ENCODE measurements at places on chromosomes 7 and 10. TPM values are rescaled to one million over a fixed set of nuclear protein-coding genes. Genes with fewer than 3 reads are reported as not detected.

VGF gene
- not detected for total RNA-seq

CARD11 gene
- total RNA-seq: 0.22 TPM

HOXA3 gene
- total RNA-seq: 0.28 TPM

STEAP4 gene
- 44.2 TPM for total RNA-seq

NUPR2 gene
- total RNA-seq: not detected

CACNB2 gene
- total RNA-seq: 19.0 TPM

DNA sequence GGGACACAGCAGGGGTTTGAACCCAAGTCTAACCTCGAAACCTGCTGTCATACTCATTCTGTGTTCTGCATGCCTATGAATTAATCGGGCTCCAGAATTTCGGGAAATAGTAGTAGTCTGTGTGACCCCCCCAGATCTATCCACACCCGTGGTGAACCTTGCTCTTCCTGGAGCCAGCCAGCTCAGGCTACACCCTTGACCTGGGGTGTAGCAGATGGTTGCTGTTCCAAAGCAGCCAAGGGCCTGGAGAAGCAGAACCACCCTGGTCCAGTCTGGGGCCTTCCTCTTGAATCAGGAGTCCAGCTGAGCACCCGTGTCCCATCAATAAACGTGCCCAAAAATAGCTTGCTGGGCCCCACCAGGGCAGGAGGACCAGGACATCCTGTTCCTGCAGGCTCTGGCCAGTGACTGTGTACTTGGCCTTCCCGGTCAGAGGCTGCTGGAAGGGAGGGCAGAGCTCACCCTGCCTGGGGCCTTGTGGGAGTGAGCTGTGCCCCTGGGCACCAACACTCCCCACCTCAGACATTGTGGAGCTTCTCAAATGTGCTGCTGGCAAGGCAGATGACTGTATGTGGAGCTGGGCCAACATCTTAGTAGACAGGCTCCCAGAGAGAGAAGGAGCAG is 101.2 kb upstream of the ZNF716 start:
- peak; percentile 60 for DNase-seq

- DNase-seq: no peak
Observed at GRCh38 chr10:71372882-71373495, 23.7 kb upstream of the CDH23 start.

- no peak for DNase-seq
Observed at GRCh38 chr10:60806921-60807320, 28.6 kb downstream of the CDK1 start.

DNA sequence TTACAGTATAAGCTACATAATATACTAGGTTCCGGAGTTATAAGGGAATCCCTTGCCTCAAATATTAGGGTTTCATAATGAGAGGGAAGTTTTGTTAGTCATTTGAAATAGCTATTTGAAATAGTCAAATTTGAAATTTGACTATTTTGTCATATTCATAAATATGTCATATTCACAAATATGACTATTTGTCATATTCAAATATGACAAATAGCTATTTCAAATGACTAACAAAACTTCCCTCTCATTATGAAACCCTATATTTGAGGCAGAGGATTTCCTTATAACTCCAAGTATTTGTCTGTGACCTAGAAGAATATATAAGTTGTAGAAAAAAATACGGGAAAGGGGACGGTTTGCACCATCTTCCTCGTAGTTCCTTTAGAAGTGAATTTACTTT is 76.6 kb downstream of the HDAC9 start:
- no peak for DNase-seq

DNA sequence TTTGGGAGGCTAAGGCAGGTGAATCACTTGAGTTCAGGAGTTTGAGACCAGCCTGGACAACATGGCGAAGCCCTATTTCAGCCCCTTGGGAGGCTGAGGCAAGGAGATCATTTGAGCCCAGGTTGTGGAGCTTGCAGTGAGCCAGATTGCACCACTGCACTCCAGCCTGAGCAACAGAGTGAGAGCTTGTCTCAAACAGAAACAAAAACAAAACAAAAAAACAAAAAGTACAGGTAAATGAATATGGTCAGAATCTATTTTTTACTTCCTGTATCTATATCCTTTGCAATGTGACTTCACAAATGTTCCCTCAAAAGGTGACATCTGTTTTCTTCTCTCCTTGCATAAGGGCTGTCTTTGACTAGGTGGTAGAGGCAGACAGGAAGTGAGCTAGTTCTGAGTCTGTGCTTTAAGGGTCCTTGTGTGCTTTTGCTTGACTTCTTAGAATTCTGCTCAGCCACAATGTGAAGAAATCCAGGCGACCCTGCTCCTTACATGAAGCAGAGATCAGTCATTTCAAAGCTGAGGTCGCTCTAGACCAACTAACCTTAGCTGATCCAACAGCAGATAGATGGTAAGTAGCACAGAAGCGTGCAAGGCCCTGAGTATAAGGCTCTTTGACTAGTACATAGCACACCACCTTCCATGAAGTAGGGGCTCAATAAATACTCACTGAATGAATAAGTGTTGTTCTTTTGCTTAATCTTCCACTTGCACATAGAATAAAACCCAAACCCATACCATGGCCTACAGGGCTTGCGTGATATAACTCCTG is 423.2 kb upstream of the PCDH15 start:
- no peak for DNase-seq

DNA sequence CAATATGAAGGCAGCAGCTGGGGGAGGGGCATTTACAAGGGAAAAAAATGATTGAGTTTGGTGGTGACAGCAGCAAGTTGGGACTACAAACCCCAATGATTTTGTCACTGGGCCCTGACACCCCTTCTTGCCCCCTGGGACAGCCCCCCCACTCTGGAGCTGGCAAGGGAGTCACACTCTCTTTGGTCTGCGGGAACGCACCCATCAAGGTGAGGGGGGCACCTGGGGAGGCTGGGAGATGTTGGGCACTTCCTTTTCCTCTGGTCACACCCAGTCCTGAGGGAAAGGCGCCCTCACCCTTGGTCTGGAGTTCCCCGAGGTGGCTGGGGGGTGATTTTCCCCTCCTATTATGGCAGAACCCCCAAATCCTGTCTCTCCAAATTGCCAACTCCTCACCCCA is 24.4 kb downstream of the EPHB4 start:
- no peak for DNase-seq

- no peak for DNase-seq
Observed at GRCh38 chr10:47305566-47305965, 5.6 kb downstream of the GDF10 start.

DNA sequence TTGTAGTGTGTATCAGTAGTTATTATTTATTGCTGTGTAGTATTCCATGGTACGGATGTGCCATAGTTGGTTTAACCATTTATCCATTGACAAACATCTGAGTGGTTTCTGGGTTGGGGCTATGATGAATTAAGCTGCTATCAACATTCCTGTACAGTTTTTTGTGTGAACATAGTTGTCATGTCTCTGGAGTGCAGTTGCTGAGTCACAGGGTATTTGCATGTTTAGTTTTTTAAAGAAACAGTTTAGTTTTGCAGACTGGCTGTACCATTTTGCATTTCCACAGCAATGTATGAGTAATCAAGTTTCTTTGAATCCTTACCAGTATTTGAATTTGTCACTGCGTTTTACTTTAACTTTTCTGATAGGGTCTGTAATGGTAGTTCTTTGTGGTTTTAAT is 516.7 kb upstream of the CELF2 start:
- DNase-seq: no peak

GRCh38 chr7:20222219-20222828 is 5.1 kb upstream of the MACC1 start:
- no peak for DNase-seq

GRCh38 chr10:100482834-100483185 is 20.0 kb downstream of the WNT8B start:
- no peak for DNase-seq

DNA sequence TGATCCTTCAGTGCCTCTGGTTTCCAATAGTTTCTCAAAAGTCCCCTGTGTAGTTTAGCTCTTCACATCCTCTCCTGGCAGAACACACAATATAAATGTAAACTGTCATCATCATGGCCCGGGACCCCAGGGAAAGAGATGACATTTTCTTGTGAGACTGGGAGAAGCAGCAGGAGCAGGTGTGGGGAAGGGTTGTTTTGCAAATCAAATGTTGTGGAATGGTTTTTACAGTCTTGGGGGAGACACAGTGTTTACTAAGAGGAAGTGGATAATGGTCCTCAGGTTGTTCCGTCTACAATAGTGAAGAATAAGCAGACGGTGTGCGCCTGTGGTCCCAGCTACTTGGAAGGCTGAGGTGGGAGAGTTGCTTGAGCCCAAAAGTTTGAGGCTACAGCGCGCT is 159.1 kb downstream of the SEC23IP start:
- no peak for DNase-seq

DNA sequence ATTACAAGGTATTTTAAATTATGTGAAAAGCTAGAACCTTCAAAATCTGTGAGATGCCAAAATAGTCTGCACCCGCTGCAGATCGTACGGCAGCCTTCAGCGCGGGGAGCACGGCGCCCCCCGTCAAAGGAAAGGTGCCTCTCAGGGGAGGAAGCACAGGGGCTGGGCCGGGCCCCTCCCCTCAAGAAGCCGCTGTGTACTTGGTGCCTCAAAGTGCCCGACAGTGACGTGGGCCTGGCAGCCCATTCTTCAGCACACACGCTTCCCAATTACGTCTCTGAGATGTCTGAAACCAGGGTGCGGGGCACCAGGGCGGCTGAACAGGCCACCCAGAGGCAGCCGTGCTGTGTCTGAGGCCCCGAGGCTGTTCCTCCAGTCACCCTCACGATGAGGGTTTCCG is 116.1 kb downstream of the INPP5A start:
- no peak for DNase-seq

DNA sequence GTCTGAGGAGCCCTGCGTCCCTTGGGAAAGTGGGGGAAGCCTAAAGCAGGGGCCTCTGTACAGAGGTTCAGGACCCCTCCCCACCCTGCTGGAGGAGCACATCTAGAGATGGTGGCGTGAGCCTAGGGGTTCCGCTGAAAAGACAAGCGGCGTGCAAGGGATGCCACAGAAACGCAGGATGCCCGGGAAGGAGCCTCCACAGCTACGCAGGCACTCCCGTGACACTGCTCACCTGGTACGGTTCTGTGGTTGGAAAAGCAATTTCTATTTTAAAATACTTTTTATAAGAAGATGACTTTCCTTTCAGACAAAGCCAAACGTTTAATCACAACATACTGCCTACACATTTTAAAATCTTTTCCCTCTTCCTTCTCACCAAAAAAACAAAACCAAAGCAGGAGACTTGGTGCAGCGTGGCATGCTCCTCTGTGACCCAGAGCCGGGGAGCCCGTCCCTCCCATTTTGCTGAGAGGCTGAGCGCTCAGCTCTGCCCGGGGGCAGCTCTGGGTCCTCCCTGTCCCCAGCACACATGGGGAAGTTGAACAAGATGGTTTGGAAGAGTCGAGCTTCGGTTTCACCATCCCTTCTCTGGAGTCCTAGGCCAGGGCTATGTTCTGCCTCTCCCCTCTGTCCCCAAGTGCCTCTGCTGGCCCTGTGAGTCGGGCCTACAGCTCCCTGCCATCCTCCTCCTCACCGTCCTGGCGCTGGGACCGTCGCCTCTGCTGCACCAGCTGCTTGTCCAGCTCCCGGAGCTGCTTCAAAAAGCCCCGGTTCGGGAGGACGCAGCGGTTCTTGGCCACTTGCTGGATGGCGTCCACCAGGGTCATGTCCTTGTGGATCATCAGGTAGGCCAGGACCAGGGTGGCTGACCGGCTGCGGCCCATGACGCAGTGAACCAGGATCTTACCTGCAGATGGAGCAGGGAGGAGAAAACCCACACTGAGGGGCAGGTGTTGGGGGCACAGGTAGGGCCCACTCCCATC is 74.0 kb upstream of the SAMD8 start:
- no peak for DNase-seq

GRCh38 chr7:7696458-7697119 is 21.8 kb downstream of the RPA3 start:
- DNase-seq: no peak
